ENCODE measurements at places on chromosomes 7 and 10.
A peak's percentile ranks its signal among the peaks of the same experiment; 100 is the strongest.

GRCh38 chr10:82124713-82125112 is 249.7 kb downstream of the NRG3 start:
- no peak for DNase-seq

DNA sequence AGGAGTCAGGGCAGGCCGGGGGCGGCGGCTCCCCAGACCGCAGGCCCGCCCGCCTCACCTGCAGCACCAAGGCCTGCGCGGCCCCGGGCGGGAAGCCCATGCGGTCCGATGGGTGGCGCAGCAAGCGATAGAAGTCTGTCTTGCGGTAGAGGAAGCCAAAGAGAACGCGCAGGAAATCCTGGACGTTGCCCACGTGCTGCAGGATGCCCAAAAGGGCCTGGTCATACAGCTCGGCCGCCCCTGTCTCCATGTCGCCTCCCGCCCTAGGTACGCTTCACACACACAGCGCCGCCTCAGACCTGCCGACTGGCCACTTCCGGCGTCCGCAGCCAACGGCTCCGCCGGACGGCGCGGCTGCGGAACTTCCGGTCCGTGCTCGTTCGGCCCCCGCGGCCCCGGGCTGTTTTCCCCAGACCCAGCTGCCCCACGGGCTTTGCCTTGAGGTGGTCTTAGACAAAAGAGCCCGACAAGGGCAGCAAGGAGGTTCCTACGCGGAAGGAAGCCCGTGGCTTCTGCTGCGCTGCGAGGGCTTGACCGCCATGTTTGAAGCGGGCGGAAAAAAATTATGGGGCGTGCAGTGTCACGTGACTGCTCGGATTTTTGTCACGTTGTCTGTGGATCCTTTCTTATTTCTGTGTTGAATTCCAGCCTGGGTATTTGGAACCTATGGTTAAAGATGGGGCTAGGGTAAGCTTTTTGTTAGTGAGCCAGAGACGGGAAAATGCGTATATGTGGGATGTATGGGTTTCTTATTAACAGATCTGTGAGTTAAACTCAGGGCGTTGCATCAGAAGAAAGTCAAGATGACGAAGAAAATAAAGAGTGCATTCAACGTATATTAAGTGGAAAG is at the start of gene NUDCD3:
TSS of gene NUDCD3 (minus strand) at position 308 of the 850 bp plus-strand sequence. CDS start at position 250, 58 bp downstream.
- peak; percentile 89 for DNase-seq

DNA sequence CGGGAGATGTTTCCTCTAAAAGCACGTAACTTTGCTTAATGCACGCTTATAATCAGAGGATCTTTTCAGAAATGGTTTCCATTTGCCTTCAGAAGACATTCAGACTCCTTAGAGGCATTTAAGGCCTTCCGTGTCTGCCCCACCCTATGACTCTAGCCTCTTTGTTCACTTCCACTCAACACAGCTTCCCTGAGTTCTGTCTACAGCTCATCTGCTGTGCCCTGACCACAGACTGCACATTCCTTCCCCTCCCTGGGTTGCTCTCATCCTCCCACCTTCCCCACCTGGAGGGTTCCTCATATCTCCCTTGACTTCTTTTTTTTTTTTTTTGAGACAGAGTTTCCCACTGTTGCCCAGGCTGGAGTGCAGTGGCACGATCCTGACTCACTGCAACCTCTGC is 16.6 kb downstream of the FBH1 start:
- DNase-seq = no peak

GRCh38 chr10:126843299-126843934 is 61.8 kb upstream of the DOCK1 start:
- DNase-seq = no peak

- no peak for DNase-seq
These were observed 280.8 kb upstream of the CDC14C start for GRCh38 chr7:48643431-48644013.

GRCh38 chr10:33006342-33006887 is 48.4 kb upstream of the ITGB1 start:
- no peak for DNase-seq

DNA sequence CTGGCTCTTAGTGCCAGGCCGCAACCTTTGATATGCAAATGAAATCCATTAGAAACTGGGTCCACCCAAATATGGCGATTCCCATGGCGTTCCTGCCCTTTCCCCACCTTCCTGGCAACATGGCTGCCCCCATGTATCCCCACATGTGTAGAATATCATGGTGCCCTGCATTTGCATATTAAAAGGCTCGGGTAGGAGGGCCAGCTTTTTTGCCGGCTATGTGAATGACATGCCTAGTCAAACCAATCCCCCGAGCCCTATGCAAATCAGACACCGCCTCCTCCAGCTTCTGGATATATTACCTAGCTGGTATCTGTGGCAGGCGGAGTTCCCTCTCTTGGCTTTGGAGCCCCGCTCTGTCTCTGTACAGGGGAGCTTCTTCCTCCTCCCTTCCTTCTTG is 18.3 kb downstream of the MMS19 start:
- no peak for DNase-seq

- DNase-seq = no peak
These were observed 35.5 kb downstream of the POM121L12 start for GRCh38 chr7:53070883-53071282.

DNA sequence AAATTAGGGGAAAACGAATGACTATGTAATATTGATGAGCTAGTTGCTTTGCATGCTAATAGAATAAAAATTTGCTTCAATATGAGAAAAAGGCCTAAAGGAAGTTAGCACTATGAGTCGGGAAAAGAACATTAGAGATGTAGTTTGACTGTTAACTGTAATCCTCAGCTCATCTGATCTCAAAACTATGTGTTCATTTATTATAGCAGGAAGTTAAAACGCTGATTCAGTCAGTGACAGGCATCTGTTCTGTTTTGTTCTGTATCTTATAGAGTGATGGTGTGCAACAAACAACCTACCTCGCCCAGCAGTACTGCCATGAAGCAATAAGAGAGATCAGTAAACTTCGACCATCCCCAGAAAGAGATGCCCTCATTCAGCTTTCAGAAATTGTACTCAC is 48.6 kb downstream of the PDSS1 start:
- no peak for DNase-seq

- no peak for DNase-seq
These were observed 112.8 kb downstream of the CACNA2D1 start for GRCh38 chr7:82330706-82331215.

DNA sequence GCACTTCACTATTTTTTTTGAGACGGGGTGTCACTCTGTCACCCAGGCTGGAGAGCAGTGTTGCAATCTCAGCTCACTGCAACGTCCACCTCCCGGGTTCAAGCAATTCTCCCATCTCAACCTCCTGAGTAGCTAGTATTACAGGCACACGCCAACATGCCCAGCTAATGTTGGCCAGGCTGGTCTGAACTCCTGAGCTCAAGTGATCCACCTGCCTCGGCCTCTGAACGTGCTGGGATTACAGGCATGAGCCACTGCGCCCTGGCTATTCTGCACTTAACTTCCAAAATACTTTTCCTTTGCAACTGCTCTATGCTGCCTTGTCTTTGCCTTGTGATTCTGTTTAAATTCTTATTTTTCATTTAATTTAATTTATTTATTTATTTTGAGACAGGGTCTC is 67.0 kb upstream of the ZNF479 start:
- DNase-seq = no peak

DNA sequence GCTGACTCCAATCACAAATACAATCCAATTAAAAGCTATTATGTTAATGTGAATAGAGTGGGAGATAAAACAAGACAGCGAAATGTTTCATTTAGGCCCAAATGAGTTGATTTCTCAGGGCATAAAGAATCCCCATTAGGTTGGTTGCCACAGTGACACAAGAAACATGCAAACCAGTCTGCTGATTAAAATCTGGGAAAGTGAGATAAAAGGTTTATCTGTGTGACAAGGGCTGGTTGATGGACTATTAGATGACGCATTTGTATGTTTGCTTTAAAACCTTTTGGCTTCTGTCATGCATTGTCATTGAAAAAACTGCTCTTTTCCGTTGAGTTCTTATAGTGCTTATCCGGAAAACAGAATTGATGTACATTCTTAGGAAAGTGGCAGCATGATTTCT is 658.2 kb downstream of the GATA3 start:
- DNase-seq = no peak

- DNase-seq = no peak
These were observed 3.2 kb downstream of the TRIL start for GRCh38 chr7:28954946-28955345.

DNA sequence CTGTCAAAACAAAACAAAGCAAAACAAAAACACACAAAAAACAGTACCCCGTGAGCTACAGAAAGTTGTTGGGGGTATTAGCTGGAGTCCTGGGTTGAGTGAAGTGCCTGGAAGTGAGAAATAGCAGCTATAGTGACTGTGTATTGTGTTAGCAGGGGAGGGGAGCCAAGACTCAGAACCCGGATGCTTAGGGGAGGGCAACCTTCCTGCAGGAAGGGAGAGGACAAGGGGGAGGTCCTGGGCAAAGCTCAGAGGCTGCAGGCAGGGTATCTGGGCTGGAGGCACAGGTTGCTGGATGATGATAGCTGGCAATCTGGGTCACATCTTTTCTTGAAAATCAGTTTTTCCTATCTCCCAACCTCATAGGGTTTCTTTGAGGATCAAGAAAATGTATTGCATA is 75.8 kb upstream of the PARD3 start:
- no peak for DNase-seq

GRCh38 chr10:6988654-6989053 is 408.6 kb upstream of the PRKCQ start:
- no peak for DNase-seq

DNA sequence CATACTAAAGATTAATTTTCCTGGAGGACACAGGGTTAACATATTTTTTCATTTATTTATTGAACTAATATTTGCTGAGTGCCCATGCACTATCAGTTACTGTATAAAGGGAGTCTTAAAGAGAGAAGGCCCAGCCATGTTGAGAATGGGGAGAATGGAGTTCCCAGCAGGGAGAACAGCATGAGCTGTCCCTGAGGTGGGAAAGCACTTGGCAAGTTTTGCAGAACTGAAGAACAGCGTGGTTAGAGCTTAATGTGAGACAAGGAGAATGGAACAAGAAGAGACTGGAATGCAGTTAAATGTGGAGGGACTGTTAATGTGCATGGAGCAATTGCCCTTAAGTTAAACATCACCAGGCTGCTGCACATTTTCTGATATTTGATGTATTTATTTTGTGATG is 435.4 kb downstream of the SUGCT start:
- no peak for DNase-seq

DNA sequence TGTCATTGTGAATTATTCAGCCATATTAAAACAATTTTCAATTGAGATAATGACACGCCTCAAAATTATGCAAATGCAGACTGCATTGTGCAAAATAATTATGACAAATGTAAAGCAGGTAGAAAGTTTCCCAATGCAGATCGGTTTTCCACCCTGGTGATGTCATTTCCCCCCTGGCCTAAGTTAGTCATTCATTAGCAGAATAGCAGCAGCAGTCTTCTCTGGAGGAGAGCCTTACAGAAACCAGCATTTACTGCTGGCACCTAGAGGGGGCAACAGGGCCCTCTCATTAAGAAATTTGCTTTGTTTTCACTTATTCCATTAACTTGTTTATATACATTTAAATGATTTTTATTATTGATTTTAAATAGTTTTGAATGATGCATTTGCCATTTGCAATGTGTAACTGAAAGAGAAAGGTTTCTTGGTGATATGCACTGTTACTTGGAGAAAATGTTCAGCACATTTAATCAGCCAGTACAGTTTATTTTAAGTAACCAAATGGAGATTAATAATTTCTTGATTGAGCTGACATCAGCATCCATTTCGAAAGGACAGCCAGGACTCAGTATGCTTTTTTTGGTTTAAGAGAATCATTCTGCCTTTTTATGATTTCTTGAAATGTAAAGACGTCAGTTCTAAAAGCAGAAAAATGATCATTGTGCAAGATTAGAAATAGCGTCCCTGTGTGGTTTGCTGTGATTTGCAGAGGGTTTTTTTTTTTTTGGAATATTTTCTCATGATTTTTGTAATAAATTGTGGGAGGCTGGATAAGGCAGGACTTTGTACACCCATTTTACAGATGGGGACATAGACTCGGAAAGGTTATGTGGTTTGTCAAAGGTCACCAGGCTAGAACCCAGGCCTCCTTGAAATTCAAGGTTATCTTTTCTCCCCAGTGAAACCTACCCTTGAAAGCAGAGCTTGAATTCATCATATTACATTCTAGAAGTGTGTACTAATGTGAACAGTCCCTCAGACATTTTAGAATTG is 3.5 kb downstream of the ARID5B start:
- no peak for DNase-seq

- DNase-seq = no peak
These were observed 44.3 kb upstream of the ZC3HAV1 start for GRCh38 chr7:139153832-139154231.

DNA sequence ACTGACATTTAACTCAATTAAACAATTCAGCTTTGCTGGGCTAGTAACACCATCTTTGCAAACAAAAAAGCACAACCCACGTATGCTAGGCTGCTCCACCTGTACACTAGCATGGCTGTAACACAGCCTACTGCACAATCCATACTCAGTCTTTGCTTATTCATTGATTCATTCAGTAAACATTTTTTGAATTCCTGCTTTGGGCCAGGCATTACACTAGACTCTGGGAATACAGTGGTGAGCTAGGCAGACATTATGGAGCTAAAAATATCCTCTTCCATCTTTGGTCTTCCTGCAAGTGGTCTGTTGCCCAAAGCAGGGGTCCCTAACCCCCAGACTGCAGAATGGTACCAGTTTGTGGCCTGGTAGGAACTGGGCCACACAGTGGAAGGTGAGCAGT is 9.9 kb downstream of the CNNM1 start:
- DNase-seq = no peak

DNA sequence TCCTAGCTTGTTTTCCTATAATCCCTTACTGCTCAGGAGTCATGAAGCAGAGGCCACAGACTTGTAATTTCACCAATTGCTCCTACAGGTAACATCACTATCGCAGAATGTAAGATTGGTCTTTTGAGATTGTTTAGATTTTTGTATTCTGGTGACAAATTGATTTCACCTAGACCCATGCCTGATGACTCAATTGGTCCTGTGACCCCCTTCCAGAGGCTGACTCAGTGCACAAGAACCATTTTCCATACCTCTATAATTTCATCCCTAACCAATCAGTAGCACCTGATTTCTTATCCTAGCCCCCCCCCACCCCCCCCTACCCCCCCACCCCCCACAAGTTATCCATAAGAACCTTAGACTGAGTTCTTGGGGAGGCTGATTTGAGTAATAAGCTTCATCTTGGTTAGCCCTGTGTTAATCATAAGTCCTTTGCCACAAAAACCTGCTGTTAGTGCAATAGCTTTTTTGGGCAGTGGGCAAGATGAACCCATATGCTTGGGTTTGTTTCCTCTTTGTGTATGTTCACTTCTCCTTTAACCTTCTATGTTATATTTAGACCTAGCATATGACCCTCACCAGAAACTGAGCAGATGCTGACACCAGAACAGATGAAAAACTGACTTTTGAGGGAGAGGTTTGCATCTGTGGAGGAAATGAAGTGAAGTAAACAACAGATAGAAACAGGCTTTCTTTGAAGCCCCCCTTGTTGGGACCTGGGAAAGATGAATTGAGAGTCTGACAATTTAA is 187.1 kb downstream of the KIF20B start:
- DNase-seq = no peak

GRCh38 chr10:36114141-36114540 is 472.0 kb upstream of the FZD8 start:
- DNase-seq = no peak

DNA sequence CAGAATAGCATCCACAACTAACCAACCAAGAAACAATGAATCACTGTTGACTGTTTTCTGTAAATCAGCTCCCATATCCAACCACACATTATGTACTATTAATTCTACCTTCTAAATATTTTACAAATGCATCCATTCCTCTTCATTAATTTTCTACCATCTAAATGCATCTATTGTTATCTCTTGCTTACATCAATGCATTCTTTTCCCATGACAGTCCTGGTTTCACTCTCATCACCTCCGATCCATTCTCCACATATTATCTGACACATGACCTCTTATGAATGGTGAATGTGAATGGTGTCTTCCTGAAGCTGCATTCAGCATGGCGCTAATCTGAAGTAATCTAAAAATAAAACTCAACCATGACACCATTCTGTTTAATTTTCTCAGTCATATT is 153.8 kb upstream of the CALCR start:
- DNase-seq = no peak

All from WERI-Rb-1 (cell line).